Ascending aorta (tissue), 2 donors: ENCODE measurements at places on chromosomes 16 and 17.

GRCh38 chr17:41687828-41688640 lies 651 bp upstream of the EIF1 start:
- no peak for DNase-seq

DNA sequence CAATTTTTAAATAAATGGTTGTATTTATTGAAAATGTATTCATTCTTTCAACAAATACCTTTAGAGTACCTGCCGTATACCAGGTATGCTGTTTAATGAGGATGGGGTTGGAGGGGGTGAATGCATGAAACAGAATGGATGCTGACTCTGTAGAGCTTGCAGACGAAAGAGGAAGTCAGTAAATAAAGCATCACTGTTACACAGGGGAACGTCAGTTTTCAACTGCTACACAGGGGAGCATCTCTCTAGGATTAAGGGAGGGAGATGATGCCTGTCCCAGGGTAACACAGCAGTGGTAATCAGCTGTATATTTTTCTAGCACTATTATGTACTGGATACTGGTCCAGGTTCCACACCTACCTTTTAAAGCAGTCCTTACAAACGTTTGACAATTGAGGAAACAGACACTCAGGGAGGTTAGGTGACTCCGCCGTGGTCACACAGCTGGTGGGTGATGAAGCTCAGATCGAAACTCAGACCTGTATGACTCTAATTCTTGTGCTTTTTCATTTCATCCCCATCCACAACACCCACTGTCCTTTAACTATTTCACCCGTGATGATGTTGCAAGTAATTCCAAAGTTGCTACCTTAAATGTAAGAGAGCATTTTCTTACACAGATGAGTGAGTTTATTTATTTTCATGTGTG lies 452.1 kb upstream of the HSBP1 start:
- DNase-seq = no peak

DNA sequence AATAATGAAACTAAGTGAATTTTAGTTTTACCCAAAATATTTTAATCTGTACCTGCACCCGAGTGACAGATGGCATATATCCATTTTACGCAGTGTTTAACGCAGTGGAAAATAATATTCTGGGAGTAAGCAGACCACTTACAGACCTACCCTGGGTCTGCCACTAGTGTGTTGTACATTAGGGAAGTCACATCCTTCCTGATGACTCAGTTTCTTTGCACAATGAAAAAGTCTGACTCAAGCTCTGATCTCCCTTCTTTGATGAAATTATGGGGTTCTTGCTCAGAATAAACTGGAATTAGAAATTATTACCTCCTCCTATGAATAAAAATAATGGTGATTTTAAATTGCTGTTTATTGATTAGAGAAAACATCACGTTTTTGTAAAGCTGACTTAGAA lies 123.2 kb upstream of the AXIN2 start:
- no peak for DNase-seq

GRCh38 chr16:88855176-88855575 lies 1.6 kb downstream of the GALNS start:
- DNase-seq = no peak

- no peak for DNase-seq
Observed at GRCh38 chr17:76083536-76084182, 4.7 kb downstream of the ZACN start.

- no peak for DNase-seq
Observed at GRCh38 chr17:43403846-43404245, 5.1 kb downstream of the ARL4D start.

DNA sequence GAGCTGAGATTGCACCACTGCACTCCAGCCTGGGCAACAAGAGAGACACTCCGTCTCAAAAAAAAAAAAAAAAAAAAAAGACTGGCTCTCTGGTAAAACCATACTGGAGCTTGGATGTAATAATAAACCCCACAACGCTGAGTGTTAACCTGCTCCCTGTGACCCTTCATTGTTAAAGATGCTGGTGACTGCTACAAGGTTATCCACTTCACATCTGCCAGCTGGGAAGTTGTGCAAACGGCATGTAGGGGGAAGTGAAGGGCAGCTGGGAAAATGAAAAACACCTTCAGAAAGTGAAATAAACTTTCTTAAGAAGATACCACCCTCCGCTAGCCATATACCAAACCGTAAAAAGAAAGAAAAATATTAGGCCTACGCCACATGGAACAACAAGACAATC lies 131.0 kb upstream of the NUDT7 start:
- no peak for DNase-seq

- DNase-seq = no peak
Observed at GRCh38 chr17:60900688-60901087, 223.0 kb downstream of the BCAS3 start.
